Posterior vena cava (tissue), 2 donors: ENCODE measurements at places on chromosomes 7 and 10. TPM values are rescaled to one million over a fixed set of nuclear protein-coding genes. Genes with fewer than 3 reads are reported as not detected.

The PRSS37 gene
- not detected for total RNA-seq

The CYP17A1 gene
- total RNA-seq: not detected

The NSUN5 gene
- 14.1 TPM for total RNA-seq

The NRAP gene
- total RNA-seq: not detected

The STEAP1B gene
- total RNA-seq: 2.5 TPM

The DGKB gene
- total RNA-seq: 0.32 TPM

The MINDY4 gene
- total RNA-seq: 18.4 TPM

The ZNF467 gene
- 10.9 TPM for total RNA-seq

The ADD3 gene
- total RNA-seq: 116 TPM

The NPFFR1 gene
- total RNA-seq: not detected

The IFIT3 gene
- 17.0 TPM for total RNA-seq

The LIPF gene
- not detected for total RNA-seq

The OR2A42 gene
- total RNA-seq: not detected

The TDRD1 gene
- total RNA-seq: 0.69 TPM

The OR6B1 gene
- not detected for total RNA-seq
